ENCODE measurements at places on chromosomes 16 and 17. TPM values are rescaled to one million over a fixed set of nuclear protein-coding genes. Genes with fewer than 3 reads are reported as not detected.

- DNase-seq: no peak
Observed at GRCh38 chr16:54654429-54654828, 276.2 kb upstream of the IRX5 start.

DNA sequence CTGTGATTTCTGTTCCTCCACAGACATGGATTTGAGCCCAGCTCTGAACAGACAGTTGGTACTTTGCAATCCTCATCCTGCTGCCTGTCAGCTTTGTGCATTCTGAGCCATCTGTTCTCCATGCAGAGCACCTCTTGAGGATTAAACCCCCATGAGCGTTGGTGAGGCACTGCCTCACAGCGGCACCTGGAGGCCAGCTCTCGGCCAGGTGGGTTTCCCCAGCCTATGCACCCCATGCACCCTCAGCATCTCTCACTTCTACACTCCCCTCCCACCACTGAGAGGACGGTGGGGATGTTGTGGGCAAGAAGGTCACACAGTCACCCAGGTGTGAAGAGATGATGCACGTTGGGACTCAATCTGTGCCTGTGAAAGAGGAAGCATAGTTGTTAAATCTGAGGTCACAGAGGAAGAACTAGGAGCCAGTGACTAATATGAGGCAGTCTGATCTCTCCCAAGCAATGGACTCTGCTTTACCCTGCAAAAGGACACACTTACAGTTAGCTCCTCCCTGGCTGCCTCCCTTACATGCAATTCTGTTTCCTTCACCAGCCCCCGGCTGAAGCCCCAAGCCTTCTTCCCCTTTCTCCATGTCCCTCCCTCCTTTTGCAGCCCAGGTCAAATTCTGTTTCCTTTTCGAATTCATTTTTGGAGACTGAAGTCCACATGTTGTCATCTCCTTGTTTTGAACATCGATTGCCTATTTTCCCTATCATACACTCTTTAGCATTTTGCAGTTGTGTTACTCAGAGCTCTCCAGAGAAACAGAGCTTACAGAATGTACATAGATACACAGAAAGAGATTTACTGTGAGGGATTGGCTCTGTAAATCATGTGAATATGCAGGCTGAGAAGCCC is 58.5 kb downstream of the HS3ST3B1 start:
- no peak for DNase-seq

- no peak for DNase-seq
Observed at GRCh38 chr17:8705427-8705826, 39.2 kb downstream of the CCDC42 start.

DNA sequence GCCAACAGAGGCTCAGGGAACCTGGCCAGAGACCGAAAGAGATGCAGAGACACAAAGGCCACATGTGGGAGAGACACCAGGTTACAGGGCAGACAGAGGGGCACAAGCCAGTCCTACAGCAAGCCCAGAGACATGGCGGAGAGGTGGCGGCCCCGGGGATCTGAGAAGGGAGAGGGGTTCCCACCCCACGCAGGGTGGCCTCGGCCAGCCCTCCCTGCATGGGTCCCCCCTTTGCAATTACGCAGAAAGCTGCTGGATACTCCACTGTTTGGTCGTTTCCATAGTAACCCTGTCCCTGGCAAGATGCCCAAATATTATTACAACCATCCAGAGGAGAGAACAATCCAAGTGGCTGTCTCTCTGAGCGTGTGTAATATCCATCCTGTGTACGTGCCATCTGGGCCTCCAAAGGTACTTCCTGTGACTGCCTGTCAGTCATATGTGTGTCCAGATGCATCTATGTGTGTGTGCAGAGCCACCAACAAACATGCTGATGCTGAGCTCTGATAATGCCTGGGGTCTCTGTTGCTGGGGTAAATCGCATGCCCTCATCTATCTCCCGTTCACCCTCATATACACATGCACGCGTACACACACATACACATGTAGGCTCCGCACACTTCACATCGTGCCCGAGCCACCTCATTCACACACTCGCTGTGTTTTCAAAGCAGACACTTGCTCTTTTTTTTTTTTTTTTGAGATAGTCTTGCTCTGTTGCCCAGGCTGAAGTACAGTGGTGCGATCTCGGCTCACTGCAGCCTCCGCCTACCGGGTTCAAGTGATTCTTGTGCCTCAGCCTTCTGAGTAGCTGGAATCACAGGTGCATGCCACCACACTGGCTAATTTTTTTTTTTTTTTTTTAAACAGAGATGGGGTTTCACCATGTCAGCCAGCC is 5.5 kb downstream of the PCGF2 start:
- DNase-seq: peak; percentile 77

- DNase-seq: no peak
Observed at GRCh38 chr17:79075446-79075750, 774 bp downstream of the ENGASE start.

- peak; percentile 50 for DNase-seq
Observed at GRCh38 chr17:37494401-37494831, 4.7 kb downstream of the DUSP14 start.

DNA sequence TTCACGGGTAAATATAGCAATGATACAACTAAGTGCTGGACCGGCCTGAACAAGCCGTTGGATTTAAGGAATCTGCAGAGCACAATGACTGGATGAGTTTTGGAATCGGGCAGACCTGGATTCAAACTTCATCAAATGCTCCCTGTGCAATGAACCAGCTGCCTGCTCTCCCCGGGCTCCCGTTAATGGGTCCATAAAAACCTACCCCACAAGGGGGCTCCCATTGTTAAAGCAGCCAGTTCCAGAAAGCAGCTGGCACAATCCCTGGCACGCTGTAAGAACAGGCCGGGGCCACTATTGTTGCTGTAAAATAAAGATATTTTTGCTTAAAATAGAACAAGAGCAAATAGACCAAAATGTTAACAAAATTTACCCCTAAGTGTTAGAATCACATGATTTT is 131.9 kb downstream of the C16orf95 start:
- DNase-seq: no peak

GRCh38 chr16:57196286-57196685 is 10.2 kb downstream of the RSPRY1 start:
- DNase-seq: no peak

GRCh38 chr16:51853586-51853985 is 693.4 kb downstream of the TOX3 start:
- no peak for DNase-seq

- DNase-seq: peak; percentile 87
Observed at GRCh38 chr16:50152807-50153595, at the start of gene TENT4B. TSS of gene TENT4B (plus strand) at chr16:50153306. CDS start at chr16:50153622, 316 bp downstream.

GRCh38 chr17:81339534-81340296 is 44.6 kb upstream of the SLC38A10 start:
- no peak for DNase-seq

GRCh38 chr17:45815752-45816151 is 28.9 kb upstream of the SPPL2C start:
- DNase-seq: no peak

HEXD gene
- 90.9 TPM for total RNA-seq

ERBB2 gene
- 32.1 TPM for total RNA-seq

ASPA gene
- total RNA-seq: 6.1 TPM
